ENCODE measurements at places on chromosomes 3 and 15. TPM values are rescaled to one million over a fixed set of nuclear protein-coding genes. Genes with fewer than 3 reads are reported as not detected.

DNA sequence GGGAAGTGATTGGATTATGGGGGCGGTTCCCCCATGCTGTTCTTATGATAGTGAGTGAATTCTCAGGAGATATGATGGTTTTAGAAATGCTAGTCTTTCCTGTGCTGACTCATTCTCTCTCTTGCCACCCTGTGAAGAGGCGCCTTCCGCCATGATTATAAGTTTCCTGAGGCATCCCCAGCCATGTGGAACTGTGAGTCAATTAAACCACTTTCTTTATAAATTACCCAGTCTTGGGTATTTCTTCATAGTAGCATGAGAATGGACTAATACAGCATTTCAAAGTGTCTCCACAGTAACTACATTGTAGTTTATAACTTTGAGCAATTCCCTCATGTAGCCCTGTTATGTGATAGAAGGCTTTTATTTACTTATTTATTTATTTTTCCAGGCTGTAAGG lies 128.8 kb upstream of the CHRNA7 start:
- H3K36me3 ChIP-seq: no peaks in the 10 kb centered on the region
- no peak overlapping the region for H3K4me3 ChIP-seq
- H3K27ac ChIP-seq: no peak overlapping the region
- peaks cover 3% of the 10 kb centered on the region for H3K27me3 ChIP-seq

- H3K27me3 ChIP-seq: no peaks in the 10 kb centered on the region
- no peaks in the 10 kb centered on the region for H3K4me1 ChIP-seq
- H3K4me3 ChIP-seq: no peak overlapping the region
- H3K27ac ChIP-seq: no peak overlapping the region
- no peaks in the 10 kb centered on the region for H3K36me3 ChIP-seq
- no peak for DNase-seq
Measured at GRCh38 chr3:74055061-74055460, 430.3 kb upstream of the PDZRN3 start.

DNA sequence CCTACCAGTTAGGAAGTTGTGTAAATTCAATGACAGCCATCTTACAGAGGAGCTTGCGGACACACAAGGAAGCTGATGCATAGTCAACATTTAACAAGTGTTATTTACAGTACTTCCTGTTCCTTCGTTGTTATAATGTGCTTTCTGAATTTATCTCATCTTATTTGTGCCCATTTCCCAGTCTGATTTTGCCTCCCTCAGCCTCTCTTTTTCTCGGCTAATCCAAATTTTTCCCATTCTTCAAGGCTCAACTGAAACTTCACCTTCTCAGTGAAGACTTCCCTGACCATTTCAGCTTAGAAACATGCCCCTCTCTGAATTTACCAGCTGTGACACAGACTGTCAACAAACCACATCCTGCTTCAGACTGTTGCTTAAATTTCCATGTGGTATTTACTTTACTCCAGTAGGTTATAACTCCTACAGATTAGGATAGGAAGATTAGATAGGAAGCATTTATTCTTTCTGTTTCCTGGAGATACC lies 55.7 kb upstream of the CP start:
- H3K36me3 ChIP-seq: no peaks in the 10 kb centered on the region
- H3K27ac ChIP-seq: peak overlapping the region; percentile 94
- H3K4me3 ChIP-seq: peak overlapping the region; percentile 38
- peaks cover 49% of the 10 kb centered on the region for H3K4me1 ChIP-seq
- peak; percentile 91 for DNase-seq

GRCh38 chr3:81198216-81198615 lies 563.2 kb downstream of the GBE1 start:
- H3K4me1 ChIP-seq: no peaks in the 10 kb centered on the region
- H3K27ac ChIP-seq: no peak overlapping the region
- no peaks in the 10 kb centered on the region for H3K27me3 ChIP-seq
- H3K4me3 ChIP-seq: no peak overlapping the region
- H3K36me3 ChIP-seq: no peaks in the 10 kb centered on the region

GRCh38 chr3:10505050-10505790 lies at the start of gene ATP2B2:
Gene ATP2B2, minus strand, starts transcription at chr3:10505586. Its CDS starts 56,043 bp downstream, at chr3:10449543.
- peaks cover 34% of the 10 kb centered on the region for H3K27me3 ChIP-seq
- H3K4me3 ChIP-seq: peak within 1 kb of the TSS; percentile 52
- H3K36me3 ChIP-seq: no peaks in the 10 kb centered on the region
- no peaks in the 10 kb centered on the region for H3K4me1 ChIP-seq

Gene MORC1
- not detected for total RNA-seq

GRCh38 chr3:188573956-188574355 lies 420.0 kb downstream of the LPP start:
- H3K27me3 ChIP-seq: no peaks in the 10 kb centered on the region
- no peak overlapping the region for H3K27ac ChIP-seq
- no peak for DNase-seq
- H3K4me1 ChIP-seq: peaks cover 3% of the 10 kb centered on the region
- H3K36me3 ChIP-seq: no peaks in the 10 kb centered on the region

DNA sequence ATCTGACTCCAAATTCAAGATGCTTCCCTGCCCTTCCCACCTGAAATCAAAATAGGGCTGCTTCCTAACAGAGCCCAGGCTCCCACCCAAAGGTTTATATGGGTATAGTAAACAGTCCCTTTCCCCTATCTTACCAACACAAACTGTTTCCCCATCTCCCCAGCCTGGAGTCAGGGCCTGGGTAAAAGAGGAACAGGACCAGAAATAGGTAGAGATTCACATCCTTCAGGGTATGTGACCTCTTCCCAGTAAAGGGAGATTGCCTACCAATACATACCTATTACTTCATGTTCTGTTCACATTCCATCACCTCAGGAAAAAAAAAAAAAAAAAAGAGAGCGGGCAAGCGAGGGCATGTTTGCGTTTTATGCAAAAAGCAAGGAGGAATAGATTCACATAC lies 9.7 kb upstream of the SHF start:
- 0 out of 2 replicates have a peak, but pooled peaks cover 4% of the 10 kb centered on the region for H3K4me1 ChIP-seq
- no peak overlapping the region for H3K27ac ChIP-seq
- DNase-seq: no peak
- H3K27me3 ChIP-seq: no peaks in the 10 kb centered on the region

DNA sequence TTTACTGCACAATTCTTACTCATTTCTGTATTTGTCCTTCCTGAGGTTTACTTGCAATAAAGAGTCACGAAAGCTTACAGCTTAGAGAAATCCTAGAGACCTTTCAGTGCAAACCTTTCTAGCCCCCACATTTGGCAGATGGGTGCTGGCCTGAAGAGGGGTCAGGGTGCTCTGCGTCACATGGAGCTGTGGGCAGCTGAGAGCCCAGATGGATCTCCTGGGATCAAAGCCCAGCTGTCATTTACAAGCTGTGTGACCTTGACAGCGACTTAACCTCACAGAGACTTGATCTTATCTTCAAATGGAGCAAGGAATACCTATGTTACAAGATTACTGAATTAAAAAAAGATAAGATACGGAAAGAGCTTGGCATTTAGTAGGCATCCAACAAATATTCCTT lies 24.0 kb upstream of the RAF1 start:
- H3K4me3 ChIP-seq: no peak overlapping the region
- no peaks in the 10 kb centered on the region for H3K4me1 ChIP-seq
- H3K36me3 ChIP-seq: no peaks in the 10 kb centered on the region

DNA sequence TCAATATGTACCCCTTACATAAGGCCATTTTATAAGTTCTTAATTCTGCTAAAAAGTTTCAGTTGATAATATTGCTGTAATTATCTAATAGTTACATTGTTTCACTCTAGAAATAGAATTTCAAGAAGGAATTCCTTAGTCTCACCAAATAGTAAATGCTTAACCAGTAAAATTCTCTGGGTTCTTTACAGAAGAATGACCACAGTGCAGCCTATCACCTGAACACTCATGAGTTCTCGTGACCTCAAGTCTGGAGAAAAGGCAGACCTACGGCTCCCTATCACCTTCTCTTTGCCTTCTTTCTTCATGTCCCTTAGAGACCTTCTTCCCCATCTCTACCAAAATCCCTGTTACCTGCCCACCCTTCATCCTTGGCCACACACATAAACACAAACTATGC lies 30.9 kb downstream of the CCDC191 start:
- no peak overlapping the region for H3K4me3 ChIP-seq
- H3K27me3 ChIP-seq: no peaks in the 10 kb centered on the region
- no peak overlapping the region for H3K27ac ChIP-seq
- no peaks in the 10 kb centered on the region for H3K36me3 ChIP-seq
